NCI-H146 (cell line): ENCODE measurements at places on chromosomes 5 and 9.
A peak's percentile ranks its signal among the peaks of the same experiment; 100 is the strongest.

DNA sequence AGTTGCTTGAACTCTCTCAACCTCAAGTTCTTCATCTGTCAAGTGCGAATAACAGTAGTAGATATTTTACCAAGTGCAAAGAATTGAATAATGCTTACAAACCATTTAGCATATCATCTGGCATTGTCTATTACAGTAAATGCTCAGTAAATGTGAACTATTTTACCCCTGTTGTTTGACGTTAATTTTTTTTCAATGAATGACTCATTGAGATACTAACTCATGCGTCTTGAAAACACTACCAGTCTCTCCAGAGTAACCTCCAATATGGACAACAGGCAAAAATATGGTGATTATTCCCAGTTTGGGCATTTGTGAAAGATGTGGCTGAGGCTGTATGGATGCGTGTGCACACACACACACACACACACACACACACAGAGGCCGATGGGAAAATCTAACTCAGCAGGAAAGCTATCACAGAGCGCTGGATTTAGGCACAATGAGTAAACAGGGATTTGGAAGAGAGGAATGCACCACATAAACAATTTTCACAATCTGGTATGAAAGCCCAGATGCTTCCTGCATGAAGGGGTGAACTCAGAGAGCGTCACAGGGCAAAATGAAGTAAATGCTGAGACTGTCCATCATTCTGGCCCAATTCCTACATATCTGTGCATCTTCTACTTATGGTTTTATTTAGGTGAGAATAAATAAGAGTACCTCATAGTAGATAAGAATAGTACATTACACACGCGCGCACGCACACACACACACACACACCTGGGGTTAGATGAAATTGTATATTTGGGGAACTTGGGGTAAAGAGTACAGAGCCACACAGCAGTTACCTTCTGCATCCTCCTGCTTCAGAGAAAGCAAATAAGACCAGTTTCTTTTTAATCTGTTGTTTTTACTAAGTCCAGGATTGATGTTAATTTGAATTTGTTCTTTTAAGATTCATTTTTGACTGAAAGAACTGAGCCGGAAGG is 128.7 kb downstream of the PALM2AKAP2 start:
- DNase-seq = no peak

GRCh38 chr5:177113566-177114424 is 19.8 kb upstream of the NSD1 start:
- DNase-seq = peak; percentile 47

- no peak for DNase-seq
These were observed 88.3 kb downstream of the PHF2 start for GRCh38 chr9:93664549-93665120.

GRCh38 chr5:168047669-168048111 is 243.8 kb upstream of the WWC1 start:
- DNase-seq = no peak

- no peak for DNase-seq
These were observed 44.2 kb upstream of the MAST4 start for GRCh38 chr5:66551945-66552344.

DNA sequence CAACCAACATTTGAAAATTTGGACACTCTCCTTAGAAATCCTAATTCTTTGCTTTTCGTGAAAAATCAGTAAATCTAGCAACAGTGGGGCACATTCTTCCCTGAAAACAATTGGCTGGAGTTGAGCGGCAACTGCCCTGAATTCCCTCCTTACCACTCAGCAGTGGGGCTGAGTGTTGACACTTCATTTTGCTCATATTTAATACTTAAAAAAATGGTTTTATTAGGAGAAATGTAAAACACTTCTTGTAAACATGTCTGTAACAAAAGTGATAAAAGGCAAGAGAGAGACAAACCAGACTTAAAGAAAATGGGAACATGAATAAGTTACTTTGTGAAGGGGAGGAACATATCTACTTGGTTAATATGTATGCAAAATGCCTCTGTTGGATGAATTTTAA is 193.5 kb downstream of the CNTLN start:
- DNase-seq = no peak

- peak; percentile 87 for DNase-seq
These were observed 2031.2 kb upstream of the CDH6 start for GRCh38 chr5:29162297-29162696.
